ENCODE measurements at places on chromosomes 13 and 19.

DNA sequence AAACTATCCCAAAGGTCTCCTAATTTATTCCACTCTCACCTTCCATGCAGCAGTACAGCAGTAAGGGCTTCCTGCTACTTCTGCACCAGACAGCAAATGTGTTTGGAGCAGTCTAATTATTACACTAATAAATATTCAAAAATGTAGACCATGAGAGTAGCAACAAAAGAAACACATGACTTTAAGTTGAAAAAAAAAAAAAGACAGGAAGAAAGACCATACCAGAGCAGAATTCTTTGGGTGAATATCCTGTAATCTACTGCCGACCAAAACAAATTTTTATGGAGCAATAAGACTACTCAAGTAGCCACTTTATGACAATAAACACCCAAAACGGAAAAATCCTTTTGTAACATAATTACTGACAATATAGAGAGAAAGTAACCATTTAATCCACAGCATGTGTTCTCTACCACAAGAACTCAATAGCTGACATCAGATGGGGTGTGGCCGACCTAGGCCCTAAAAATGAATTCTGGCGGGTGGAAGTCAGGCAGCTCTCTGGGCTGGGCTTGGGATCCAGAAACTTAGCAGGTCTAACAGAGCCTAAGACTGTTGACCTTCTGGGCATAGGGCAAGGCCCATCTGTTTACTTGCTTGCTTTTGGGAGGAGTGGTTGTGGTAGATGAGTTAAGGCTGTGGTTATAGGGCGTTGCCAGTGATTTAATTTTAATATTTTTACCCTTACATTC lies 4.6 kb downstream of the KLF12 start:
- DNase-seq: no peak

- DNase-seq: no peak
Measured at GRCh38 chr19:28898249-28898648, 314.7 kb downstream of the UQCRFS1 start.

DNA sequence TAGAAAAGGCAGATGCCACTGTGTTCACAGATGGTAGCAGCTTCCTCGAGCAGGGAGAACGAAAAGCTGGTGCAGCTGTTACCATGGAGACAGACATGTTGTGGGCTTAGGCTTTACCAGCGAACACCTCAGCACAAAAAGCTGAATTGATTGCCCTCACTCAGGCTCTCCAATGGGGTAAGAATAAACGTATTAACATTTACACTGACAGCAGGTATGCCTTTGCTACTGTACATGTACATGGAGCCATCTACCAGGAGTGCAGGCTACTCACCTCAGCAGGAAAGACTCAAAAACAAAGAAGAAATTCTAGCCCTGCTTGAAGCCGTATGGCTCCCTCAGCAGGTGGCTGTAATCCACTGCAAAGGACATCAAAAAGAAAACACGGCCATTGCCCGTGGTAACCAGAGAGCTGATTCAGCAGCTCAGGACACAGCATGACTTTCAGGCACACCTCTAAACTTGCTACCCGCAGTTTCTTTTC lies 197.7 kb downstream of the ZNF737 start:
- peak; percentile 23 for DNase-seq

- no peak for DNase-seq
Measured at GRCh38 chr13:91946498-91947070, 548.2 kb downstream of the GPC5 start.

- DNase-seq: no peak
Measured at GRCh38 chr13:38537051-38537450, 149.8 kb upstream of the FREM2 start.

DNA sequence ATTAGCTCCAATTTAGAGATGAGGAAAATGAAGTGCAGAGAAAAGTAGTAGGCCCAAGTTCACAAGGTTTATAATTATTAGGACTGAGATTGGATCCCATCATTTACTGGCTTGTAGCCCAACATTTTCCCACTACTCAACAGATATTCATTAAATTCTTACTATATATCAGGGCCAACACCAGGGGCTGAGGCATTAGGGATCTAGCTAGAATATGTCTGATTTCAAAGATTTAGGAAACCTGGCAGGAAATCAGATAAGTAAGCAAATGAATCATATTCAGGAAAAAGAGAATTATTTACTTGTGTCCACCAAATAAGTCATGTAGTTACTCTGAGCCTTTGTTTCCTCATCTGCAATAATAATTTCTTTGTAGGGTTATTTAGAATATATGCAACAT lies 94.3 kb downstream of the OXGR1 start:
- DNase-seq: no peak

GRCh38 chr13:111209613-111210012 lies 94.5 kb downstream of the ARHGEF7 start:
- peak; percentile 46 for DNase-seq

- peak; percentile 81 for DNase-seq
Measured at GRCh38 chr19:7197760-7198696, 96.2 kb downstream of the INSR start.

DNA sequence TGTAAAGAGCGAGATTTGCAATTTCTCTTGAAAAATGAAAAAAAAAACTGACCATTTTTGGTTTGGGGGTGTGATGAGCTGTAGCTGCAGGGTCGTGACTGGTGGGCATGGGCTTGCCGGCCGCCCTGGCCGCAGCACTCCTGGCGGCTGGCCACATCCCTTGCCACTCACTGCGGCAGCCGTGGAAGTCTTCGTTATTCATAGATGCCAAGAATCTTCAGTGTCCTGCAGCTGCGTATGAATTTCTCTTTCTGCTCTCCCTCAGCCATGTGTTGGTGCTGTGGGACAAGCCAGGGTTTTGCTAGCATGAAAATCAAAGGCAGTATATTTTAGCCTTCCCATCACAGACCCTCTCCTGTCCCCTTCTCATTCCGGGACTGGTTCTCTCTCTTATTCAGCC lies 151.7 kb upstream of the TSHZ3 start:
- DNase-seq: no peak

DNA sequence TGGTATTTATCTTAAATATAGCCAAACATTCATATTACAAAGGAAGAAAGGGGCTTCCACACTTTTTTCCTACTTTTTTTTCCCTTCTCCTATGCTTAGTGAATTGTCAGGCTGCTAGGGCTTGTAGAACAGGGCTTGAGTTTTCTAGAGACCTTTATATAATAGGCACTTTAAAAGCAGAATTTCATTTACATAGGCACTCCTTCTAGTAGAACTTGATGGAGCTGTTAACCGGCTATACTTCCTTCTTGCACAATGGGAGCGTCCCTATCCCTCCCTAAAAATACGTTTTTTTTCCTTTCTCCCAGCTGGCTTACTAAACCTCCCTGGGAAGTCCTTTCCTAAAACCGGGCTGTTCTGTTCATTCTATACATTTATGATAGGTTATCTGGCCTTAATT lies 1.1 kb downstream of the TRIM13 start:
- DNase-seq: no peak

GRCh38 chr13:103303078-103303651 lies 236.9 kb upstream of the SLC10A2 start:
- DNase-seq: no peak

DNA sequence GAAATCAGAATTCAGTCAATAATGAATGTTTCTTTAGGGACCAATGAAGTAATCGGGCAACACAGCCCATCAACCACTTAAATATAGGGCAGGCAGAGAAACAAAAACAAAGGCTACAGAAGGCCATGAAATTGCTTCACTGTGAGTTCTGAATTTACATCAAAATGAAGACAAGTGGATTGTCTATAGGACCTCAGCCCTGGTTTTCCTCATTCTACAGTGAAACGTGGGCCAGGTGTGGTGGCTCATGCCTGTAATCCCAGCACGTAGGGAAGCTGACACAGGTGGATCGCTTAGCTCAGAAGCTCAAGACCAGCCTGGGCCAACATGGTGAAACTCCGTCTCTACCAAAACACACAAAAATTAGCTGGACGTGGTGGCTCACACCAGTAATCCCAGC lies 416.0 kb downstream of the KLF12 start:
- no peak for DNase-seq

DNA sequence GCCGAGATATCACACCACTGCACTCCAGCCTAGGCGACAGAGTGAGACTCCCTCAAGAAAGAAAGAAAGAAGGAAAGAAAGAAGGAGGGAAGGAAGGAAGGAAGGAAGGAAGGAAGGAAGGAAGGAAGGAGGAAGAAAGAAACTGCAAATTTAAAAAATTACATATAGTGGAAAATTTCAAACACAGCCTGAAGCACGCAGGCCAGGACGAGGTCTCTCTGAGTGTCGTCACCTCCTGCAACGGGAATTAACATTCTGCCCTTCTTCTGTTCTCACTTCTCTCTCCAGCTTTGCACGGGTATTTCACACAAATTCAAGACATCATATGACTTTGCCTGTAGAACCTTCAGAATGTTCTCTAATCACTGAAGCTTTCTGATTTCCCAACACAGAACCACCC lies 108.2 kb downstream of the GNG7 start:
- no peak for DNase-seq

DNA sequence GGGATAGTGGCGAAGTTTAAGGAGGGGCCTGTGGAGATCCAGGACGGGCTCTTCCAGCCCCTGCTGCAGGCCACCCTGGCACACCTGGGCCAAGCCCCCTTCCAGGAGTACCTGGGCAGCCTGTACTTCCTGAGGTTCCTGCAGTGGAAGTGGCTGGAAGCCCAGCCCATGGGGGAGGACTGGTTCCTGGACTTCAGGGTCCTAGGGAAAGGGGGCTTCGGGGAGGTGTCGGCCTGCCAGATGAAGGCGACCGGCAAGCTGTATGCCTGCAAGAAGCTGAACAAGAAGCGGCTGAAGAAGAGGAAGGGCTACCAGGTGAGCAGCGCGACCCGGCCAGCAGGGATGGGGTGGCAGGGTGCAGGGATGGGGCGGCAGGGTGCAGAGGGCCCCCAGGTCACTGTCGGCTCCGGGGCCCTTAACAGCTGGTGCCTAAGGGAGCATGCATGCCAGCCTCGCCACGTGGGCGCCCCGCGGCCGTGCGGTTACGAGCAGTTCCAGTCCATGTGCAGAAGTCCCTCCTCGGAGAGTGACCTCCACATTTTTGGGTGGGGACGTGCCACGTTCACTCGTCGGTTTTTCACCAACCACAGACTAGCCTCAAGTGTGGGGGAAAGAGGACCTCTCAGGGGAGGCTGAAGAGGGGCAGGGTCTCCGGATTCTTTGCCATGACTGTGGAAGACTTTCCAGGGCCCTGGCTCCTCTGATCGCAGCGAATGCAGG lies 912 bp downstream of the GRK1 start:
- DNase-seq: no peak

GRCh38 chr19:4256563-4256962 lies 9.7 kb downstream of the YJU2 start:
- DNase-seq: no peak

DNA sequence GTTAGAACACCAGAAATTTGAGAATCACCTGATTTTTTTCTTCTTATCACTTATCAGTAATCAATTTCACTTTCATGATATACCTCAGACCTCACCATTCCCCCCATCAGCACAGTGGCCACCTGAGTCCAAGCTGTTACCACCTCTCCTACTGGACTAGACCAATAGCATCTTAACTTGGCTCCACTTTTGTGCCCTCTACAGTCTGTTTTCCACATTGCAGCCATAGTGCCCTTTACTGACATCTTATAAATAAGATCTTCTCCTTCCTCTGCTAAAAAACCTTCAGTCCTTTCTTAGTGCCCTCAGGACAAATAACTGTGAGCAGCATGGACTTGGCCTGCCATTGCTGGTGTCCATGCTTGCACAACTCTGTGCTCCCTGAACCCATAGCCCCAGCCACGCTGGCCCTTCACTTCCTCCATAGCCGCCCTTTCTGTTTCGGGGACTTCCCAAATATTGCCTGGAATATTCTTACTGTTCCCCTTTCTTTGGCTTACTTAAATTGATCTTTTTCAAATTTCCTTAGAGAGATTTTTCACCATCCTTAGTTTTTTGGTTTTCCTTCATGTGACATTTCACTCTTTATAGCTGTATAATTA lies 380.8 kb downstream of the LMO7 start:
- no peak for DNase-seq

DNA sequence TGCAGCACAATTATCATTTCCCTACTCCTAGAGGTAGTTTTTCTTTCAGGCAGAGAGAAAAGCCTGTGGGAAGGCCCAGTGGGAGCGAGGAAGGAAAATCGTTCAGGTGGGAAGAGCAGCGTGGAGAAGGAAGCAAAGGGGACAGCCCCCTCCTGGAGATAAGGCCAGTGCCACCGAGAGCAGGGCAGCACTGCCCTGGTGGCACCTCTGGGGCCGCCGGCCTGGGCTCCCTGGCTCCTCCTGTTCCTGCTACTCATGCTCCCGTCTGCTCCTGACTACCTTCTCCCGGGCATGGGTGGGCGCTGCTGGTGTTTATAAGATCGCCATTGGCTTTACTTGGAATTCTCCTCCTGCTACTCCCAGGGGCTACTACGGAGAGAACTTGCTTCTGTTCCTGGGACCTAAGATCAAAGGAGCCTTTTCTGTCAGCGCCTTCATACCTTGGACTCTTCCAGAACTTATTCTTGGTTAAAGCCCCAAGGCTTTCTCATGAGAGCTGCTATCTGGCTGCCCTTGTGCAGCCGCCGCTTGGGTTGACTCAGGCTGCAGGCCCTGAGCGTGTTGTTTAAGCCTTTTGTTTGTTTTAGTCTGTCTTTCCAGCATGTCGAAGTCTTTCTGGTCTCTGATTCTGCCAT lies 3.7 kb upstream of the FLT1 start:
- DNase-seq: no peak

DNA sequence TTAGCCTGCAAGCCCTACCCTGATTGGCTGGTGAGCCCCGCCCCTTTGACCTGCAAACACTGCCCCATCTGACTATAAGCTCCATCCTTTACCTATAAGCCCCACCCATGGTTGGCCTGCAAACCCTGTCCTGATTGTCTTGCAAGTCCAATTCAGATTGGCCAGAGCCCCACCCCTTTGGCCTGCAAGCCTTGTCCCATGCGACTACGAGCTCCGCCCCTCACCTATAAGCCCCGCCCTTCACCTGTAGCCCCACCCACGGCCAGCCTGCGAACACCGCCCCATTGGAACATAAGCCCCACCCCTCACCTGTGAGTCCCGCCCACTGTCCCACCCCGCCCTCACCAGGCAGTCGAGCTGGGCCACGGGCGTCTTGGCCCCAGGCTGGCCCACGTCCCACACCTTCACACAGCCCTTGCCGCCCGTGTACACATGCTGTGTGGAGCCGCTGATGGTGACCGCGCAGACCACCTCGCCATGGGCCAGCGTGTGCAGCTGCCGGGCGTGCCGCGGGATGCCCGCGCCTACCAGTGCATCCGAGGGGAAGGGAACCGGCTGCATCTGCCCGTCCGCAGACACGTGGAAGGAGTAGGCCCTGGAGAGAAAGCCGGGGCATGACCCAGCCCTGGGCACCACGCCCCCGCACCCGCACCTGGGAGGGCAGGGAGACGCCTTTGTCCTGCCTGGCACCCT lies 22.9 kb downstream of the TLE2 start:
- DNase-seq: no peak

DNA sequence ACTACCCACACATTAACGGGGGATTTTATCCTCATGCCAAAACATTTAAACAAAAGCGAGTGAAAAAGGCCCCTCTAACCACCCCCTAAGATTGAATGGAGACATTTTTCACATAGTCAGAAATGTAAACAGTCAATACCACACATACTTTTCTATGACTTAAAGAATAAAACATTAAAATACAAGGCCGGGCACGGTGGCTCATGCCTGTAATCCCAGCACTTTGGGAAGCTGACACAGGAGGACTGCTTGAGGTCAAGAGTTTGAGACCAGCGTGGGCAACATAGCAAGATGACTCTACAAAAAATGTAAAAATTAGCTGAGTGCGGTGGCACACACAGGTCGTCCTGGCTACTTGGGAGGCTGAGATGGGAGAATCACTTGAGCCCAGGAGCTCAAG lies 47.3 kb downstream of the MPHOSPH8 start:
- DNase-seq: no peak
